Anterior cingulate cortex (tissue), 58 donors: ENCODE measurements at places on chromosomes 3 and 15.
A peak's percentile ranks its signal among the peaks of the same experiment; 100 is the strongest.

DNA sequence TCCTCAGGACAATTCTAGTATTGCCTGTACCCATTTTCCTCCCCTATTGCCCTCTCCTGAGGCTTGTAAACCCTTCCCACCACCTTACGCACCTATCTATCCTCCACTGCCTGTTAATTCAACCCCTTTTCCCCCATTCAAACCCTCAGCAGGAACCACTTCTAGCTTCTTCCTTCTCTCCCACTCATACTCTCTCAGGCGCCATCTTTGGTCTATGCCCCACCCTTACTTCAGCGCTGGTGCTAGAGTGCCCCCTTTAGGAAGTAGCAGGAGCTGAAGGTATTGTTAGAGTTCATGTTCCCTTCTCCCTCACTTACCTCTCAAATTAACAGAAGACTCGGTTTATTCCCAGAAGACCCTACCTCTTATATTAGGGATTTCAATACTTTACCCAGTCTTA lies 121.8 kb upstream of the NLGN1 start:
- no peak for DNase-seq

GRCh38 chr3:172582712-172583111 lies 59.5 kb upstream of the TNFSF10 start:
- DNase-seq: no peak

DNA sequence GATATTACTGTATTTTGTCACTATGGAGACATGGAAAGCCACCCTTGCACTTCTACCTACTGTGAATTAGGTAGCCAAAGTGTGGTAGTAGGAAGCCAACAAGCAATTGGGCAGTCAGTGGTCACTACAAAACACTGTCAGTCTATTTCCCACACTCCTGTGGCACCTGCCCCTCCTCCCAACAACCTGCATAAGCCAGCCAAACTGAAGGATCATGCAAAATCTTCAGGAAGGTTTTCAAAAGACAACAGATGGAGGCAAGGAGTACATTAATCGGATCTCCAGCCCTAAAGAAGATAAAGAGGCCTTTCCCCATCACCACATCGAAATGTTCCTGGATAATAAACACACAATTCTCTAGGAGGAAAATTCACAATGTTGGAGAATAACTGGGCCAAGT lies 11.9 kb downstream of the POMGNT2 start:
- DNase-seq: no peak

DNA sequence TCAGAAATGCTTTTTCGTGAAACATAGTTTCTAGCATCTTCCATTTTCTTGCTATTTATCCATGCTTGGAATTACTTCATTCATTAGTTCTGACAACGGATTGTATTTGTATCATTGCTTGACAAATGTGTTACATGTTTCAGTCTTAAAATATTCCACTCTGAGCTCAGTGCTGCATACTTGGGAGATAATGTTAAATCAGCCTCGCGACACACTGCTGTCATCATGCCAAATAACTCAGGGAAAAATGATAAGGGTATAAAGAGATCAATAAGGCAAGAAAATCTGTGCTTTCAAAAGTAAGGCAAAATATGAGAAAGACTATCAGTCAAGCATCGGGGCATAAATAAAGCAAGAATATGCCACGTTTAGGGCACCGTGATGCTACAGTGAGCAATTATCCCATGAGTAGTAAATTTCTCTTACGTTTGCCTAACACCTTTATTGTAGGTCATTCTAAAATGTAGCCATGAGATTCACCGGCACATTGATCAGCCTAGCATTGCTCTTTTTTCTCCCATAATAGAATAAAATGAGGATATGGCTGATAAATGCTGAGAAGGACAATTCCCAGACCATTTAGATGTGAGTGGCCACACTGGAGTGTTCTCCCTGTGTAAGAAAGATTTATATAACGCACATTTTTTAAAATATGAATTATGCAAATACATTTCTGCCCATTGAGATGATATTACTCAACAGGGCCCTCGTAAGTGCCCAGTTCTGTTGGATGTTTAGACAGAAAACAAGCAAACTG lies 133.8 kb downstream of the RBMS3 start:
- DNase-seq: no peak

DNA sequence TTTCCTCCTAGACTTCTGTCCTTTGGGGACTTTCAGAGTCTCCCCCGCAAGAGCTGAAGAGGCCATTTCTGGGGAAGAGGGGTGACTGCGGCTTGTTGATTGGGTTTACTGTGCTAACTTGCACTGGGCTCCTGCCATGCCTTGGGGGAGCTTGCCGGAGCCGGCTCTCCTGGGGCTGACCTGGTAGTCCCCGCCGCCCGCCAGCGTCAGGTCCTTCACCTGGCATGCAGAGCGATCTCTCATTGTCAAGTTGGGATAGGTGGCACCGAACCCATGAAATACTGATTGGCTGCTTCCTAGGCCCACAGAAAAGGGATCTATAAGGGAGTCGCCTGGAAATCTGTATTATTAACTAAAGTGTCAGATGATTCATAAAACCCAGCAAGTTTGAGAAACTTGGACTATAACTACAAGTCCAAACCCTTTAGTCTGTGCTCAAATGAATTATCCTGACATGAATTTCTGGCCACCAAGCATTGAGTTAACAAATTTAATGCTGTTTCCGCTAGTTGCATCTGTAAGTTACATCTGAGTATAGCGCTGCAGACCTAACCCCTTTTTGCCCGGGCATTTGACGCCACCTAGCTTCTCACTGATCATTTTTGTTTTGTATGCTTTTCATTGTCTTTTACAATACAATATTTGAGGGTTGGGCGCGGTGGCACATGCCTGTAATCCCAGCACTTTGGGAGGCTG lies 607 bp upstream of the IMP3 start:
- DNase-seq: no peak

DNA sequence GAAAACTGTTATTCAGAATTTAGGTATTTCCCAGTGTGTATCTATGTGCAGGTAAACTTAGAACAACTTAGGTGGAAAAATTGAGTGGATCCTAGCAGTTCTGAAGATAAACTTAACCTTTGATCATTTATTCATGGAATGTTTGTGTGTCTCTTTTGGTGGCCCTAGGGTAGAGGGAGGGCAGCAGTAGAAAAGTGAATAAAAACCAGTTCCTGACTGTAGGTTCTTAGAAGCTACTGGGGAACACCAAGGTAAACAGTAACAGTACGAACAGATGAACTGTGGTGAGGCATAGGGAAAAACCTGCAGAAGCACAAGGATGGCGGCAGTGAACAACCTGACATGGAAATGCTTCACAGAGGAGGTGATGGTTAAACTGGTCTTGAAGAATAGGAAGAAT lies 2.5 kb downstream of the SNRK start:
- no peak for DNase-seq

GRCh38 chr15:99645543-99645935 lies 79.8 kb downstream of the MEF2A start:
- DNase-seq: no peak

DNA sequence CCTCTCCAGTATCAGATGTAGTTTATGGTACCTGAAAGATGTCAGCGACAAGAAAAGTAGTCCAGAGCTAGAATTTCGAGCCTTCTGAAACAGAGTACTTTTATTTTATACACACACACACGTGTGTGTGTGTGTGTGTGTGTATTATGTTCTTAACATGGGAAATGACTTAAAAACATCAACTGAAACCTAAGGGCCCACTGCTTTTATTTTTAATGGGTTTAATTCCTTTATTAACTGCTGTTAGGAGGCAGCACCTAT lies 1.9 kb downstream of the TCF12 start:
- no peak for DNase-seq

GRCh38 chr15:92582206-92582605 lies 73.4 kb downstream of the FAM174B start:
- no peak for DNase-seq

GRCh38 chr15:92205255-92205739 lies 188.4 kb upstream of the ST8SIA2 start:
- DNase-seq: no peak

GRCh38 chr3:58999134-58999773 lies 50.6 kb downstream of the CFAP20DC start:
- DNase-seq: no peak

- DNase-seq: no peak
These were observed 119.9 kb upstream of the FHIT start for GRCh38 chr3:61371123-61371522.

GRCh38 chr3:46065750-46066256 lies 38.5 kb upstream of the XCR1 start:
- no peak for DNase-seq

- peak; percentile 75 for DNase-seq
These were observed 17.4 kb downstream of the LRIG1 start for GRCh38 chr3:66483409-66483906.
